Calu3 (cell line): ENCODE measurements at places on chromosomes 5 and 9. TPM values are rescaled to one million over a fixed set of nuclear protein-coding genes. Genes with fewer than 3 reads are reported as not detected.

DNA sequence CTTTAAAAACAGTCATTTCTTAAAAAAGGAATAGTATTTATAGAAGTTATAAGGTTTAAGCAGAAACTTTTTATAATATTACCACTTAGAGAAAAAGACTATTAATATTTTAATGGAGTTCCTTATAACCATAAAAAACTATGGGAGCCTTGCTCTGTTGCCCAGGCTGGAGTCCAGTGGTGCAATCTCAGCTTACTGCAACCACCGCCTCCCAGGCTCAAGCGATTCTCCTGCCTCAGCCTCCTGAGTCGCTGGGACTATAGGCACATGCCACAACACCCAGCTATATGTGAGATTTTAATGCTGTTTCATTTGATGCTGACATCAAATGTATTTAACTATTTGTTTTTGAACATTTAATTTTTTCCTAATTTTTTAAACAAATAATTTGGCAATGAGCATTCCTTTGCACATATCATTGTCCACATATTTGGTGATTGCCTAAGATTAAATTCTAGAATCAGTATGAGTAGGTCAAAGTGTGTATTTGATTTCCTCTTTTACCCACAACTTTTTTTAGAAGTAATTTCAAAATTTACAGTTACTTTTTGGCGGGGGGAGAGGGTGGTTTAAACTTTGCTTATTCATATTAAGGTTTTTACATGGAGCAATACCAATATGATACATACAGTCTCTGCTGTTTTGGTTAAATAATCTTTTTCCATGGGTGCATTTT, 235.5 kb downstream of the ARHGEF28 start:
- H3K27ac ChIP-seq, result no peak overlapping the region
- H3K27me3 ChIP-seq, result no peaks in the 10 kb centered on the region
- no peak overlapping the region for H3K4me3 ChIP-seq

DNA sequence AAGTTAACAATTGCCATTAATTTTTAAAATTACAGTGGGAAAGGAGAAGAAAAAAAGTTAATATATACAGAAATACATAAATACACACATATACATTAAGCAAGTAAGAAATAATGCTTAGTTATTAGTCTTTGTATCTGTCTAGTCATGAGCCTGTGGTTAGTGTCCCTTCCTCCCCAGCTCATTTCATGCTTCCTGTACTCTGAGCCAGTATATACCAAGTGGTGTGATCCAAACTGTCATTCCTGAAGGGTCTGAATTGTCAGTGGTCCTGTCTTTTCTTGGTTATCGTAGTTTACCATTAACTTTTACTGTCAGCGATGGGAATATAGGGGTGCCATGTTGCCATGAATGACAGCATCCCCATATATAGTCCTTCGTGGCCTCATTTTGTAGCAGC, 24.2 kb upstream of the STOM start:
- H3K36me3 ChIP-seq, result no peaks in the 10 kb centered on the region
- no peak overlapping the region for H3K4me3 ChIP-seq
- no peak for DNase-seq

MARCHF11 gene
- not detected in 2 replicates for total RNA-seq

DNA sequence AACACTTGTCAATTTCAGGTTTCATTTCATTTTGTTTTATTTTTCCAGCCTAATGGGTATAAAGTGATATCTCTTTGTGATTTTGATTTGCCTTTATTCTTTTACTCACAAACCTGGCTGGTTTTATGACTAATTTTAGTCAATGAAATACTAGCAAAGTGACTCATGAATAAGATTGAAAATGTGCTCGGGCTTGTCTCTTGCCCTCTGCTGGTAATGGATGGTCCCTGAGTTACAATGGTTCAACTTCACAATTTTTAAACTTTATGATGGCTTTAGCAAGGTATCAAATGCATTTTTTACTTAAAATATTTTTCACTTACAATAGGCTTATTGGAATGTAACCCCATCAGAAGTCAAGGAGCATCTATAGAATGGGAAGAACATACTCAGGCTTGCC, 431.4 kb upstream of the CCNG1 start:
- DNase-seq, result no peak
- no peaks in the 10 kb centered on the region for H3K36me3 ChIP-seq
- H3K27ac ChIP-seq, result no peak overlapping the region

DNA sequence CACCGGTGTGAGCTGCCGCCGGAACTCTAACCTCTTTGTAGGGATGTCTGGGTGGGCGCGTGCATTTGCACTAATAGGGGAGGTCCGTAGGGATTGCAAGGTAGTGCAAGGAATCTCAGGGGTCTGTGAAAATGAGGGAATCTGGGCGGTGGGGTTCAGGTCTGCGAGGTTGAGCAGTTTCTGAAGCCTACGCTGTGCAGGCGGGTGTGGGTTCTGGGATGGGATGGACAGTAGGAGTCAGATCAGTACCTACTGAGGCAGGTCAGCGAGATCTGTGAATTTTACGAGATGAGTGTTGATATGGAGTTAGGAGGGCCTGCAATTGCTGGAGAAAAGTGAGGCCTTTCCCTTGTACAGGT, 856 bp upstream of the ATOSB start:
- H3K27ac ChIP-seq, result peak overlapping the region; percentile 61
- peak overlapping the region; percentile 89 for H3K4me3 ChIP-seq
- H3K27me3 ChIP-seq, result no peaks in the 10 kb centered on the region
- no peak for DNase-seq
- H3K36me3 ChIP-seq, result peaks cover 45% of the 10 kb centered on the region

DUSP1 gene
- total RNA-seq, result 38.1 and 50.5 TPM in 2 replicates

TRPM6 gene
- total RNA-seq, result not detected in 2 replicates

DNA sequence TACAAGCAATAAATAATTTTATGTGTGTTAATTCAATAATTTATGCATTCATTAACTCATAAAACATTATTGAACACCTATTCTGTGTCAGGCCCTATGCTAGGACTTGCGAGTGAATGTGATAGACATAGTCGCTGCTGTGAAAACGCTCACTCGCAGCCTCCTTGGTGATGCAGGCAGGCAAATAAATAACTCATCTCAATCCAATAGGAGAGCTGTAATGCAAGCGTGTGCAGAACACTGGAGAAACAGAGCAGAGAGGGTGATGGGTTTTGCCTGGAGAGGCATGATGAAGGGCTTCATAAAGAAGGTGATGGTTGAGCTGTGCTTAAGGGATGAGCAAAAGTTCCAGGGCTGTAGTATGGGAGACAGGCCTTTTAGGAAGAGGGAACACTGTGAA, 111.3 kb upstream of the ZNF462 start:
- DNase-seq, result no peak
- H3K27ac ChIP-seq, result no peak overlapping the region
- H3K27me3 ChIP-seq, result no peaks in the 10 kb centered on the region
- no peaks in the 10 kb centered on the region for H3K36me3 ChIP-seq

DNA sequence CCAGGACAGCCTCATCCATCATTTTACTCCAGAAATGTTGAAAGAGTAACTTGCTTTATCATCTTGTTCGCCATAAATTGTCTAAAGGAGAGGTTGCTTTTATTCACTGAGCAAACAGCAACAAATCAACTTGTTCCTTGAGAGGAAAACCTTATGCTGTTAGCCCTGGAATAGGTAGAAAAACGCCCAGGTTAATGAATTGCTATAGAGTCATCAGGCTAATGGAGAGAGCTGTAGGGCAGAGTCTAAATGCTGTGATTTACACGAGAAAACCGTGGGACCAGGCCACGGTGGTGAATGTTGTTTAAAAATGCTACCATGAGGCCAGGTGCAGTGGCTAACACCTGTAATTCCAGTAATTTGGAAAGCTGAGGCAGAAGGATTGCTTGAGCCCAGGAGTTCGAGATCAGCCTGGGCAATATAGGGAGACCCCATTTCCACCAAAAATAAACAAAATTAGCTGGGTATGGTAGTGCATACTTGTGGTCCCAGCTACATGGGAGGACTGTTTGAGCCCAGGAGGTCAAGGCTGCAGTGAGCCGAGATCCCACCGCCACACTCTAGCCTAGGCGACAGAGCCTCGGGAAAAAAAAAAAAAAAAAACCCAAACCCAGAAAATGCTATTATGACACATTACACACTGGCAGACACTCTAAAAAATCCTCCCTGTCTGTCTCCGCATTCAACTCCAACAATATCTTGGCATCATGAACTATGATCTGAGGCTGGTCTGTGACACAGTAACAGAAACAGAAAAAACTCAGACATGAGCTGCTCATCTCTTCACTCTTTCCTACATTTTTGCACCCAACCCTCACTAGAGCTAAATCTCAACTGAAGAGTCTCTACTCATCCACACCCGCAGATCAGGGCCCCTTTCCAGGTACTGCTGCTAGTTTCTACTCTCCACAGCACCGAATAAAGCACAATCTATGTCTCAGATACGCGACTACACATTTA, 118.6 kb upstream of the RETREG1 start:
- peaks cover 82% of the 10 kb centered on the region for H3K36me3 ChIP-seq
- H3K4me3 ChIP-seq, result peak overlapping the region; percentile 75
- no peaks in the 10 kb centered on the region for H3K27me3 ChIP-seq
- no peak for DNase-seq

GRCh38 chr5:11054014-11054413, 293.0 kb upstream of the DAP start:
- H3K27me3 ChIP-seq, result no peaks in the 10 kb centered on the region
- peaks cover 7% of the 10 kb centered on the region for H3K4me1 ChIP-seq
- DNase-seq, result no peak
- no peak overlapping the region for H3K4me3 ChIP-seq
- H3K27ac ChIP-seq, result no peak overlapping the region

LCN9 gene
- total RNA-seq, result not detected in 2 replicates

DNA sequence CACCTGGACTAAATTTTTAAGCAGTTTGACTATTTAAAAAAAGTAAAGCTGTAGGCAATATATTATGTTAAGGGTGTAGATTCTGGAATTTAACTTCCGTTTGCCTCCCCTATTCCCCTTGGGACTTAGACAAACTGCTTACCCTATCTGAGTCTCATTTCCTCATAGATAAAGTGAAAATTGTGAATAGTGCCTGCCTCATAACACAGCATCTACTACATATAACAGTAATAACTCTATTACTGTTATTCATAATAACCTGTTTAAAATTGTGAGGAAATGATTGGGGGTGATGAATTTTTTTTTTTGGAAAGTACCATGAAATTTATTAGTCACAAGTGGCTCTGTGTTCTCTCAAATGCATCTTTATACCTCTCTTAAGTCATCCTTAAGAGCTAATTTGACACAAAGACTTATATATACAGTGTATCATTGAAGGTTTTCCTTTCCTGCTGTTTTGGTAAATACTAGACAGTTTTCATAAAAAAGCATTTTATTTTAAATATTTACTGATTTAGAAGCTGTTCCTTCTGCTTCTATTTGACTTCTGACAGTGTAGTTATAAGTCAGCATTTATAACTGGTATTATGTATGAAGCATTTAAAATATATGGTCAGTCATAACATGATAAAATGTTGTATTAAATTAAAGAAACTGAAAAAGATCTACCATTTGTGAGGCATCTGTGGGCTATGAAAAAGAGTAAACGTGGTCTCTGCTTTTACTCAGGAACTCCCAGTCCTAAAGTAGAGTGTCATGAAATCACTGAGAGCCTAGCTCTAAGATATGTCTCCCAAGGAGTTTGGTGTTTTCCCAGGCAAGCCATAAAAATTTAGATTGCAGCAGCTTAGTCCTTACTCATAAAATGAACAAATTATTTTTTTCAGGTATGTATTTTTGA, 46.4 kb downstream of the MCCC2 start:
- DNase-seq, result no peak
- H3K36me3 ChIP-seq, result peaks cover 6% of the 10 kb centered on the region
- no peak overlapping the region for H3K4me3 ChIP-seq
- H3K4me1 ChIP-seq, result peaks cover 8% of the 10 kb centered on the region
- no peaks in the 10 kb centered on the region for H3K27me3 ChIP-seq

- DNase-seq, result no peak
- no peaks in the 10 kb centered on the region for H3K27me3 ChIP-seq
- no peaks in the 10 kb centered on the region for H3K36me3 ChIP-seq
- no peak overlapping the region for H3K4me3 ChIP-seq
- no peaks in the 10 kb centered on the region for H3K4me1 ChIP-seq
Measured at GRCh38 chr5:96235008-96235910, 197.8 kb downstream of the PCSK1 start.

DNA sequence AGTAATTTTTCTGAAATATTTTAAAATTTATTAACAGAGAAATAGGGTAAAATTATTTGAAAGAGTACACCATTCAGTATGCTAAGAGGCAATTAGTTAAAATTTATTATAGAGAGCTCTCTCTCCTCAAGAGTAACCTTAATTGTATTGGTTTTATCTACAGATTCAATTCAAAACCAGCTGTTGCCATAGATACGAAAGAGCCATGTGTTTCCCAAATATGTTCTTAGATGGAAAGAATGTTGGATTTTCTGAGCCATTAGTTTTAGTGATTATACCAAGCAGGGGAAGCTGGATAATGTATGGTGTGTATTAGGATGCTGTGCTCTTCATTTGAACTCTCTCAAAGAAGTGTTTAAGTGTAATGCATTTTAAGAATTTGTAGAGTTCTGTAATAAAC, 27.8 kb downstream of the C7 start:
- H3K27me3 ChIP-seq, result peaks cover 22% of the 10 kb centered on the region
- DNase-seq, result no peak
- no peak overlapping the region for H3K27ac ChIP-seq
- H3K4me3 ChIP-seq, result no peak overlapping the region
- no peaks in the 10 kb centered on the region for H3K4me1 ChIP-seq

DNA sequence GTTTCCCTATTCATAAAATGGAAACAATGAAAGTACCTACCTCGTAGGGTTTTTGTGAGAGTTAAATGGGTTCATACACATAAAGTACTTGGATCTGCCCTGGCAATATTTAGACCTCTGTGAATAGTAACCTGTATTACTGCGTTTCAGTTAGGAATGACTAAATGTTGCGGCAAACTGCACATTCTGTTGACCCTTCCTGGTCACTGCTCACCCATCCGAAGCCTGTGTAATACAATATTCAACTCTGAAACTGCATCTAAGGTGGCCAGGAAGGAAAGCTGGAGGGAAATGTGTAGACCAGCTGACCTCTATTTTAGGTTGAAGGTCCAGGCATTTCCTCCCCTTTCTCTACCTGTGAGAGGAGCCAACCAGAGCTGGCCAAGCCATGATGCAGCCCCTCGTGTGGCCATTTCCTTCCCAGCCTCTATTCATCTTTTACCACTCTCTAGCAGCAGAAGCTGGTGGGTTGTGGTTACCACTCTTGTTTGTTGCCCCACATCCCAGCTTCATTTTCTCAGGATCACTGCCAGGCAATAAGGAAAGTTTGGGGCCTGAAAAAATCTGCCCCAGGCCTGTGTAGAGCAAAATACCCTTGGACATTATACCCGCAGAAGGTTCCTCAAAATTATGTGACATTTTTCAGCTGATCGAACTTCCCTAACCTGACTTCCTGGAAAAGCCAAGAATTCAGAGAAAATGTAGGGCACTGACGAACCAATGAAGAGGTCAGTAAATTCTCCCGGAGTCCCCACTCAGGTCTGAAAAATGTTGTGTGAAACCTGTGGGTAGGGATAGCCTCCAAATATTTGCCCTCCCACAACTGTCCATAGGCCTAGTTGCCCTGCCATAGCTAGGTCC, 20.5 kb upstream of the PDCD1LG2 start:
- H3K4me3 ChIP-seq, result no peak overlapping the region
- no peak for DNase-seq
- peaks cover 8% of the 10 kb centered on the region for H3K27me3 ChIP-seq

GRCh38 chr5:21931116-21931515, 922.0 kb downstream of the CDH12 start:
- no peak overlapping the region for H3K27ac ChIP-seq
- H3K4me1 ChIP-seq, result no peaks in the 10 kb centered on the region
- H3K4me3 ChIP-seq, result no peak overlapping the region
- no peaks in the 10 kb centered on the region for H3K36me3 ChIP-seq

SIT1 gene
- total RNA-seq, result not detected in 2 replicates

FAM151B gene
- 1.3 and 2.0 TPM in 2 replicates for total RNA-seq
